ENCODE measurements at places on chromosomes 3 and 15.

GRCh38 chr3:195597848-195598247, 14.1 kb upstream of the APOD start:
- no peak for DNase-seq

DNA sequence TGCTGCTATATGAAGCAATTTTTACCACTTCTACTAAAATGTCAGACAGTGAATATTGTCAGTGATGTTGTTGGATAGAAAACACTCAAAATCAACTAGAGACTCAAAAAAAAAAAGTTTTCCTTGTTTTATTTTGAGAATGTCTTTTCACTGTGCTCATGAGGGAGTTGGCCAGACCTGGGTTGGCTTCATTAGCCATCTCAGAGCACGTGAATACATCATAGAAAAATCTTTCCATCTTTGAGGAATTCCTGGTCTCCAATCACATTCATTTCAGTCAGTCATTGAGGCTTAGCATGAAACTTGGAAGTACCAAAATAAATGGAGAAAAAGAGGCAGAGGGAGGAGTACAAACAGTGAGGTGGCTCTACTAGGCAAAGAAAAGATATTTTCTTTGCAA, 57.6 kb upstream of the CMSS1 start:
- no peak for DNase-seq

DNA sequence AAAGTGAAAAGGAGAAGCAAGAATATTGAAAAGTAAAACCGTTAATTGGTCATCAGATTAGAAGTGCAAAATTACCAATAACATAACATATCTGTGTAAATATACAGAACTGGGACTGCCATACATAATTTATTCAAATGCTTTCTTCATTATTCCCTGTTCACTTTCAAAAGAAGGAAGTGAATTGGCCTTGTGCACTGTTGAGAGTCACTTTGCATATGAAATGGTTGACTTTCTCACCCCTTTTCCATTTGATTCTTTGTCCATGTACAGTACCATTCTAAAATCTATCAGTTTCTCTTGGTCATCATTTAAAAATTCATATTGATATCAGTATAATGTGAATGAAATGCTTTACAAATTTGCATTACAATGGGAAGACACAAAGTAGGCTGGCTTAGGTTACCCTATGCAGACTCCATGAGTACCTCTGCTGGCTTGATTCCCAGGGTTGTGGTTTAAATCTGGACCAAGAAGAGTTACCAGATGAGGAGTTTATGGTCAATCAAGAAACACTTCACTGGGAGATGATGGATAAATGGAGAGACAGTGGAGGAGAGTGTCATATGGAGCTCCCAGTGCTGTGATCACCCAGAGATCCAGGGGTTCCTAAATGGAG, 210.9 kb upstream of the TOPAZ1 start:
- DNase-seq: no peak

DNA sequence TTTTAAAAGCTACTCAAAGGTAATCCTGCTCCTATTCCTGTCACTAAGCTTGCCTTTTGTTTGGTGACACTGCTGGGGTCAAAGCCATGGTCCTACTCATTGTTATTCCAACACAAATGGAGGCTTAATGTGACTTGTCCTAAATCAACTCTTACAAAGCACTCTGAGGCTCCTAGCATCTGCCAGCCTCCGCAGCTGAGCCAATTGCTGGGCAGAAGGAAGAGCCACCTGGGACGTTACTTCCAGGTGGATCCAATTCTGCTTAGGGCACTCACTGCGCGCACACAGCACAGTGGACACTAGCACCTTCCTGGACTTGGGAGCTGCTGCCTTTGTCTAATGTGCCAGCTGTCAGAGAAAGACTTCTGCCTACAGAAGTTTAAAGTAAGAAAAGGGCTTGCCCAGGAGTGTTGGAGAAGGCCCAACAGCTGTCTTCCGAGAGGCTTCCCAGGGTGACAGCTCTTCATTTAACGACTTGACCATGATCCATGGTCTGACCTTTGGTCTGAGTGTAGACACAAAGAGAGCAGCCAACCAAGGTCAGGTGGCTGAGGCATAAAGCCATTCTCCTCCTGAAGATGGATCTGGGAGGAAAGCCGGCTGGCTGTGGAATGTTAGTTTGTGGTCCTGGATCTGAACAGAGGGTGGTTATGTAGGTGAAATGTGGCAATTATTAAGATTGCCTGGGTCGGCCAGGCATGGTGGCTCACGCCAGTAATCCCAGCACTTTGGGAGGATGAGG, 102.2 kb downstream of the AQP9 start:
- DNase-seq: no peak

DNA sequence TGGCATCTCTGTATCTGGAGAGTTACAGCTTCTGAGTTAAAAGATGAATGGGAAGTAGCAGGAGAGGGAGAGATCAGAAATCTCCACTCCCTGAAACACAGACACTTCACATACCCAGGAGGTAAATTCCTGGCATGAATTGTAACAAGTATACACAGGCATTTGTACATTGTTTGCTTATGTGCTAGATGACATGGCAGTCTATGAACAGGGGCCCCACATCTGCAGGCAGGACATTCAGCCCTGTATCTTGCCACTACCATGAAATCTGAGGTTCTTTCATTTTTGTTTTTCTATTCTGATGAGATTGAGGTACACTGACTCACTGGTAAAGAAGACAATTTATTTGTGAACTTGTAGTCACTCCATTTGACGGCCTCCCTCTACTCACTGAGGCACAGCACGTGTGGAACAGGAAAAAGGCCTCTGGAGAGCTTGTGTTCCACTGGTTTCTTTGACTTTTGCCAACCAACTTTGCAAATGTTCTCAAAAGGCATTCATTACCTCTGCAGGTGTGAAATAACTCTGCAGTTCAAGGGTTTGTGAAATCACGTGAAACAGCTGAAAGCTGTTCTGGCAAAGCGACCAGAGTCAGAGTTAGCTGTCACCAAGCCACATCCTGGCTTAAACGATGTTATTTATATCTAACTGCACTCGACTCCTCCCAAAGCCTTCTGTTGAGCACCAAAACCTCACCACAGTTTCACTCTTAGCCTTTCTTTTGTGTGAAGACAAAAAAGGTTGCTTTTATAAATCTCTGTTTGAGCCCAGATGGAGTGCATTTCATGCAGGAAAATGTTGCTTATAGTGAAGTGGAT, 401.3 kb upstream of the CFAP20DC start:
- peak; percentile 77 for DNase-seq

- peak; percentile 12 for DNase-seq
Measured at GRCh38 chr3:89113893-89114840, 6.7 kb downstream of the EPHA3 start.

DNA sequence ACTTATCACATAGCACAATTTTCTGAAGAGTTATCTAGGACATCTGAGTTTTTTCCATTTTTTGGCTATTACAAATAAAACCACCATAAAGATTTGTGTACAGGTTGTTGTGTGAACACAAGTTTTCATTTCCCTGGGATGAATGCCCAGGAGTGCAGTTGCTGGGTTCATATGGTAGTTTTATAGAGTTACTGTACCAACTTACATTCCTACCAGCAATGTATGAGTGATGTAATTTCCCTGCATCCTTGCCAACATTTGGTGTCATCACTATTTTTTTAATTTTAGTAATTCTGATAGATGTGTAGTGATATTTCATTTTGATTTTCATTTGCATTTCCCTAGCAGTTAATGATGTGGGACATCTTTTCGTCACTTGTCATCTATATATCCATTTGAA, 20.5 kb downstream of the FILIP1L start:
- DNase-seq: no peak

DNA sequence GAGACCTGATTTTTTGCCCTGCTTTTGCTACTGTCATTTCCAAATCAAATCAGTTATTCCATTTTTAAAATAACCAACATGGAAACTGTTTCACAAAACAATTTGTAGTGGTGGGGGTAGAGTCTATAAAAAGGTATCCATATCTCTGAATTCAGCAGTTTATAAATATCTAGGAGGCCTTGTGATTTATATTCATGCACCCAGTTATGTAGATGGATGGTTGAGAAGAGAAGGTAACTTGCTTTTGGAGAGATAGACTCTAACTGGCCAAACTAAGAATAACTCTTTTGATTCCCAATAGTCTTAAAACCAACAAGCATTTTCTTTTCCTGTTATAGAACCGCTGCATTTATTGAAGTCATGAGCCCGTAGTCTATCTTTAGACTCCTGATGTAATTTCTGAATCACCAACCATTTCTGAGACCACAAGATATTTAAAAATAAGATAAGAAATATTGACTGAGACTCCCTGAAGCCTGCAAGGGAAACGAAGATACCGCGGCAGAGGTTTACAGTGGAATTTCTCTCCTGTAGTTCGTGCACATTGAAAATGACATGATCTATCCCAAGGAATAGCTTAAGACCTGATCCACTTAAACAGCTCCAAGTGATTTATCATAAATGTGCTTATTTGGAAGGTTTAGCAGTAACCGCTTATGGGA, 68.5 kb downstream of the SAMMSON start:
- DNase-seq: no peak

GRCh38 chr3:71251156-71251775, 332.3 kb downstream of the FOXP1 start:
- no peak for DNase-seq

DNA sequence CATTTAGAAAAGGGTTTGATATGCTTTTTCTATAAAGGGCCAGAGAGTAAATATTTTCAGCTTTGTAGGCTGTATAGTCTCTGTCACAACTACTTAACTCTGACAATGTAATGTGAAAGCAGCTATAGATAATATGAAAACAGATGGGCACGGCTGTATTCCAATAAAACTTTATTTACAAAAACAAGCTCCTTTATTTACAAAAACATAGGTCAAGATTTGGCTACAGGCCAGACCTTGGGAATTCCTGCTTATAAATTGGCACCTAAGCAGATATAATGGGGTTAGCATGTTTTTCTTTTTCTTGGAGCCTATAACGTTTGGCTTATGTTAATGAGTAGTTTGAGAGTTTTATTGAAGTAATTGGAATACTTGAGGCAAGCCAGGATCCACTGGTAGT, 119.4 kb upstream of the CGNL1 start:
- no peak for DNase-seq

GRCh38 chr3:73709712-73710111, 85.0 kb upstream of the PDZRN3 start:
- no peak for DNase-seq

DNA sequence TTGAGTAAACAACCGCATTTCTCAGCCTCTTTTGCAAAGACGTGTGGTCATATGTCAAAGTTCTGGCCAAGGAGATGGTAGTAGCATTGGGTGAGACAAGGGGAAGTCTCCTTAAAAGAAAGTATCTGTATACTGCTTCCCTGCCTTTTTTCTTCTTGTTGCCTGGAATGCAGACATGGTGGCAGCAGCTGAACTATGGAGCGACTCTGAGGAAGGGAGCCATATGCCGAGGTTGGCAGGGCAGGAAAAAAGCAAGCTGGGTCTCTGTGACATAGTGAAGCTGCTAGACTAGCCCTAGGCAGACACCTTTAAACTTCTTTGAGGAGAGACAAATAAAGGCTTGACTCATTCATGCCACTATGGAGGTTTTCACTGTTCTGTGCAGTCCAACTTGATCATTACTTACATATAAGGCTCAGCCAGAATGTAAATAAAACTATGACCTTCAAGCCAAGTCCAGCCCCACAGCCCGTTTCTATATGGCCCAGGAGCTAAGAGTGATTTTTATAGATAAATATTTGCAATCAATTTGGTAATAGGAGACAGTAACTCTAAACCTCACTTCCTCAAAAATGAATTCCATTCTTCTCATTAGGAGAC, 30.6 kb upstream of the PRICKLE2 start:
- DNase-seq: no peak

- DNase-seq: no peak
Measured at GRCh38 chr15:35182841-35183479, 97.9 kb upstream of the NANOGP8 start.

DNA sequence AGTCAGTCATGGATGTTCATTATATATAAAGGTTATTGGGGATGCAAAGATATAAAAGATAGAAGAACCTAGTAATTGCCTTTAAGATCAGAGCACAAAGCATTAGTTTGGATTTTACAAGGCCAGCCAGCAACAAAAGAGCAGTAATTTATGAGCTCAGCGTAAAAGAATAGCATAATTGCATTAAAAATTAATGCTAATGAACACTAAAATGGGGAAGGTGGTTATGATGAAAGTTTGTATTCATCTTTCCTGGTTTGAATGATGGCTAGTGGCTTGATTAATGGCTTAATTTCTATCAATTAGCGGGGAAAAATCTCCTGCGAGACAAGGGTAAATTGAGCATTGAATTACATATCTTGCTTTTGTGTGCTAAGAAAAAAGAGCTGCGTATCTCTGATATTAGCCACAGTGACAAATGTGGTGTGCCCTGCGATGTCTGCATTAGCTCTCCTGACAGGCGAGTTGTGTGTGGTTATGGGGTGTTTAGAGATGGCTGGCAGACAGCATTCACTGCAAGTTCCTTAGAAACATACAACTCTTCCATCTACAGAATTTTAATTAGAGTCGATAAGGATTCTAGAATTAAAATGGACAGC, 42.8 kb upstream of the MLF1 start:
- no peak for DNase-seq

DNA sequence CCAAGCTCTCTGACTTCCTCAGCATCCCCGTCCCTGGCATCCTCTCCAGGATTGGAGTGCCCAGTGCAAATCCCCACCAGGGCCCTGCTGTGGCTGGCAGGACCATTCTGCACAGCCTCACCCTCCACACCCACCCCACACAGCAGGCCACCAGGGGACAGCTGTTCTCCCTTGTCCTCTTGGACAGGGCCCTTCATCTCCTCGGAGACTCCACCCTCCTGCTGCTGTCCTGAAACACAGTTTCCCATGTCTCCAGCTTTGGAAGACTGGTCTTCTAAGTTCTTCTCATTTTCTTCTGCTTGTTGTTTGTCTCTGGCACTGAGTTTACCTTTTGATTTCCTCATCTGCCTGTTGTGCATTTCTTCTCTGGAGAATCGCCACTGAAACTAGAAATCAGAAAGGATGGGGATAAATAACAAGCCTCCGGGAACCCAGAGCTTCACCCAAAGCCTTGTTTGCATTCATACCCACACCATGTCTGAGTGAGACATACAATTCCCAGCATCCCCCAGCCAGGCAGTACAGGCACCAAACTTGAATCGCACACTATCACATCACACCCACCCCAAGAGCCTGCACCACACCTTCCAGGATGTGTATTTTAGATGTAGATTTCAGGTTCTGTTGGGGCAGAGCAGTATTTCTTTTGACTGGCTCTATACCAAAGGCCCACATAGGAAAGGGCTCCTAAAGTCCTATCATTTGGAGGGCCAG, 52.0 kb downstream of the OXNAD1 start:
- DNase-seq: no peak

All from GM20000 (cell line).